ENCODE measurements at places on chromosomes 5 and 9.

GRCh38 chr5:51829230-51829629 is 446.0 kb downstream of the ISL1 start:
- DNase-seq, result peak; percentile 66

DNA sequence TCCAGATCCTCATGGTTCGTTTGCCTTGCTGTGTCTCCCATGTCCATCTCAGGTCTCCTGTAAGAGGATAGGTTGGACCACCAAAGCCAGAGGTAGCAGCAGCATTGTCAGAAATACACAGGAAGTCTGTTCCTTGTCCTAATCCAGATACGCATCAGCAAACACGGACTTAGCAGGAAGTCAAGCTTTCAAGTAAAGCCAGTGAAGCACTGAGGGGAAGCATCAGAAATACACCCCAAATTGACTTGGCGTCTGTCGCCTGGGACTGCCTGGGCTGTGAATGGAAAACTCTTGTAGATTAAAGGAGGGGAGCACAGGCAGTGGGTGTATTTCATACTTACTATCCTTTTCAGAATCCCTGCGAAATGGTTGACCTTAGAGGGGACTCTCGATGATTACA is 171.3 kb downstream of the PSAT1 start:
- DNase-seq, result no peak

- no peak for DNase-seq
Measured at GRCh38 chr5:159851053-159851452, 65.2 kb upstream of the ADRA1B start.

DNA sequence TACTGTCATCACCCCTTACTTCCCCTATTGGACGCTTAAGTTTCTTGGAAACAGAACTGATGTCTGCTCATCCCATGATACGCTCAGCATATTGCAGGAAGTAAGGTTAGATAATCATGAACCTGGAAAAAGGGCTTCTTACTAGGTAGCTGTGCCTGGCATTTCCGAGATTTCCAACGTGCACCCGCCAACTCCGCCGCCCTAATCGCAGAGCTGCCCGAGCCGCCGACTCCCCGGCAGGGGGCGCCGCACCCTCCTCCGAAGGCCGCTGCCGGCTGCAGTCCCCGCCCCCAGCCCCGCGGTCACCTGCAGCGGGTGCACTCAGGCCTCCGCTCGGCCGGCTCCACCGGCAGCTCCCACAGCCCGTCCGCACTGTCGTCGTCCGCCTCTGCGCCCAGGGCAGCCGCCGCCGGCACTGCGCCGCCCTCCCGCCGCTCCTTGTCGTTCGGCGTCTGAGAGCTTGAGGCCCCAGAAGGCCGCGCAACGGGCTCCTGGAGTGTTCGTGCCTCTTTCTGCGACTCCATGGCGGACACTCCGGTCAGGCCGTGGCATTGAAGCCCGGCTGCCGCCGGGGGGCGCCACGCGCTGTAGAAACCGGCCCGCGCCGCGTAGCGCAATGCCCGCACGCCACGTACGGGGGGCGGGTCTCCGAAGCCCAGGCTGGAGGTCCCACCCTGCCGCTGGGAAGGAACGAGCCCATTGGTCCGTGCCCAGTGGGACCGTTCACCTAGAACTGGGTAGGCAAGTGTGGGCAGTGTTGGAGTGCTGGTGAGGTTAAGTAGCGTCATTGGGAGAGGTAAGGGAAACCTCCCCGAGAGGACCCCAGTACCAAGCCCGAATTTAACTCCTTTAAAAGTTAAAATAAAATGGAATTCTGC is at the start of gene DTWD2:
Gene DTWD2, minus strand, starts transcription at position 560 of the 878 bp plus-strand sequence. Its CDS starts 36 bp downstream, at position 524.
- peak; percentile 78 for DNase-seq

DNA sequence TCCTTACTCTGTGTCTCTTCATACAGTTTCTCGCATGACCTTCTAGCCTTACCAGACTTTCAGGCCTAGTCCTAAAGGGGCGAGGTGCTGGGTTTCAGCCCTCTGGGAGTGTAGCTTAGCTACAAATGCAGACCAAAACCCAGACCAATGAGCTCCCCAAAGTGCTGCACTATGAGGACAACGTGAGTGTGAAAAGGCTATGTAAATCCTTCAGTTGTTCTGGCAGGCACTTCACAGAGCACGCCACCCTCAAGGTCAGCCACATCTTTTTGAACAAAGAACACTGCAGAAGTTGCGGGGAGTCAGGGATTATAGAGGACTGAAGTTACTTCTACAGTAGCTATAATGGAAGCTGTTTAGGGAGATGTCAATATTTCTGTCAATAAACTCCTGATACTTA is 301.7 kb downstream of the MARCHF11 start:
- no peak for DNase-seq

DNA sequence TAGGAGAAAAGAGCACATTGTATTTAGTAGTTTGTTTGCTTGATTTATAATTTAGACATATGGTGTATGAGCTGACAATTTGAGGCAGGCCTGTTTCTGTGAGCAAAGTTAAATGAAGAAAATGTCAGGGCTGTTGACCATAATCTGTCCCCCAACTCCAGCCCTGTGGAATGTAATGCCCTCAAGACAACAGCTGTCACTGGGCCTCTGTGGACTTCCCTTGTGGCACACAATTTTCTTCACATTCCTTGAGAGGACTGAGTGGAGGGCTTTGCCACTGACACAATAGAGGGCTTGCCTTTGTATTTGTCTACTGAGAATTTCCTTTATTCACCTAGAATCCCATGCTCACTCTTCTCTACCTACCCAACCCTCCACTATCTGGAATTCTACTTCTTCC is 141.2 kb upstream of the CD180 start:
- no peak for DNase-seq

GRCh38 chr9:88198341-88198807 is 60.1 kb upstream of the SPATA31C2 start:
- DNase-seq, result peak; percentile 79

DNA sequence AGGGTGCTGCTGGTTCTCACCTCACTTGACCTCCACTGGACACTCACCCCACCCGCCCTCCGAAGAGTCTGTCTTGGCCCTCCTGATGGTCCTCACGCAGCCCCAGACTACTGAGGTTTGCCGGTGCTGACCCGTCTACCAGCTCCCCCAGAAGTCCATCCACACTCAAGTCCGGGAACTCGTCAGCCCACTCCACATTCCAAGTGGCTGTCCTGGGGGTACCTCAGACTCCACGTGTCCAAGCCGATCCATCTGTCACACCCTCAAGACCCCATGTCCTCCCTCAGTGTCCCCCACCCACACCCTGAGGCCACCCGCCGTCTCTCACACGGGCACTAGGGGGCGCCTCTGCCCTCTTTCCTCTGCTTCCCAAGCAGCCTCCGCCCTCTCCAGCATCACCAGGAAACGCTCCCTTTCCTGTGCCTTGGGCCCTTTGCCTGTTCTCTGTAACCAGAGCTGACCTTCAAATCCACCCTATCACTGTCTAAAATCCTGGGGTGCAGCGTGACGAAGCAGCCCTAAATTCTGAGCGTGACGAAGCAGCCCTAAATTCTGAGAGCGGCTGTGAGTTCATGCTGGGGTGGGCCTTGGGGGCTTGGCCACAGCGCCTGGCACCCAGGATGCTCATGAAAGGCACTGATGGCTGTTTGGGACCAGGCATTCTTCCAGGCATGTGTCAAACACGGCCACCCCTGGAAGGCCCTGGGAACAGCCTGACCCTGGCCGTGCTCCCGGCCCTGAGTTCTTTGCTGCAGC is 95.7 kb downstream of the KCNT1 start:
- DNase-seq, result no peak

DNA sequence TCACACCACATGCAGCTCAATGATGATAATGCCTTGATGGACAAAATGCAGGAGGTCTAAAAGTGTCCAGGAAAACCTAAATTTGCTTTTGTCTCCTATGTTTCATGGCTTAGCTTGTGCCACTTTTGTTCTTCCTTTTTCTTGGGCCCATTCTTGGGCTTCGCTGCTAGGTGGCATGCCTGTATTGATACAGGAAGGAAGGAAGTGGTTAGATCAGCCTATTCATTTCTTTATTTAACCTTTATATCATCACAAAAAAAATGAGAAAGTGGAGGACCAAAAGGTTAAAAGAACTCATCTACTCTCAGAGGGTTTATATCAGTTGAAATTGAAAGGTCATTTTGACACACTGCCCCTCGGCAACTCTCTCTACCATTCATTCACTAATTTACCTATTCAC is 260.2 kb downstream of the ARHGAP26 start:
- no peak for DNase-seq

- DNase-seq, result no peak
Measured at GRCh38 chr9:36332006-36332405, 68.1 kb downstream of the RNF38 start.

DNA sequence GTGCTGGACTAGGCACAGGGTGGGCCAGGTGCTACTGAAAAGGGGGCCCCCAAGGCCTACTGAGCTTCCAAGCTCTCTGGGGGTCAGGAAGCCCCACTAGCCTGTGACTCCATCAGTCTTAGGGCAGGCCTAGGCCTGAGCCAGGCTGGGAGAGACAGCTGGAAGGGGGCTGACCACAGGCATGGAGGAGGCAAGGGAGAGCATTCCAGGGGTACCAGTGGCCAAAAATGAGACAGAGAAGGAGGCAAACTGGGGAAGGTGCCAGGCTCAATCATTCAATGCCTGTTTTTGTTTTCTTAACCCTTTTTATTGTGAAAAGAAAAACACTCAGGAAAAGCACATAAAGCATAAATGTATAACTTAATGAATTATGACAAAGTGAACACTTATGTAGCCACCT is 26.2 kb upstream of the TCF7 start:
- no peak for DNase-seq

GRCh38 chr5:10868956-10869355 is 107.9 kb upstream of the DAP start:
- DNase-seq, result no peak

DNA sequence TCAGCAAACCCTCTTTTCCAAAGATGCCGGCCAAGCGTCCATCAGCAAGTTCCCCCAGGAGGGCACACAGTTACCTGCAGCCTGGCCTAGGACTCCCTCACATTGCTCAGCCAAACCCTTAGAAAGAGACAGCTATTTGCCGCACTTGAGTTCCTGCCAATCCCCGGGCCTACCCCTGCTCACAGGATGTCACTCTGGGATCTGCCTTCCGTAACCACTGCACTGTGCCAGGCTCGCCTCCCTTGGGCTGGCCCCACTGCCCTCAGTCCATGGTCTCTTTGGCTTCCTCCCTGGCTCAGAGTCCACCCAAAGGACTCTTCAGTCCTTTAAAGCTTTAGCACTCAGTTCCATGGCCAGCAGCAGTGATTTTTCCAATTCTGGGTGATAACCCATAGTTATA is 128.3 kb downstream of the NSG2 start:
- no peak for DNase-seq

GRCh38 chr5:39224196-39224761 is 4.9 kb upstream of the FYB1 start:
- DNase-seq, result no peak

GRCh38 chr5:59764361-59764760 is 129.2 kb downstream of the PDE4D start:
- no peak for DNase-seq

- DNase-seq, result no peak
Measured at GRCh38 chr5:151707567-151707966, 20.9 kb upstream of the SPARC start.

GRCh38 chr5:110623874-110624273 is 102.6 kb downstream of the TMEM232 start:
- DNase-seq, result peak; percentile 20

DNA sequence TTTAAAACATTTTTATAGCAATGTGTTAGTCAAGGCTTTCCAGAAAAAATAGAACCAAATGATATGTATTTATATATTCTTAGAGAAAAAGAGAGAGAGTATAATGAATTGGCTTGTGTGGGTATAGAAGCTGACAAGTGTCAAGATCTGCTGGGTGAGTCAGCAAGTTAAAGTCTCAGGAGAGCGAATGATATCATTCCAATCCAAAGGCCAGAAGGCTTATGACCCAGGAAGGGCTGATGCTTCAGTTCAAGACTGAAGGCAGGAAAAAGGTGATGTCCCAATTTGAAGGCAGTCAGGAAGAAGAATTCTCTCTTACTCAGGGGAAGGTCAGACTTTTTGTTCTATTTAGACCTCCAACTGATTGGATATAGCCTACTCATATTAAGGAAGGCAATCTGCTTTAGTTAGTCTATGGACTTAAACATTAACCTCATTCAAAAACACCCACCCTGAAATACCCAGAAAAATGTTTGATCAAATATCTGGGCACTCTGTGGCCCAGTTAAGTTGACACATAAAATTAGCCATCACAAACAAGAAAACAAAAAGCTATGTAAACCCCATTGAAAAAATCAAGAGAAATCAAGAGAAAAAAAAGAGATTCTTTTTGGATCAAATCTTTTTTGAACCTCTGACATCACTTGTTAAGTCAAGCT is 189.6 kb downstream of the PIK3R1 start:
- DNase-seq, result no peak

GRCh38 chr5:102798104-102798785 is 43.1 kb downstream of the PAM start:
- DNase-seq, result no peak

DNA sequence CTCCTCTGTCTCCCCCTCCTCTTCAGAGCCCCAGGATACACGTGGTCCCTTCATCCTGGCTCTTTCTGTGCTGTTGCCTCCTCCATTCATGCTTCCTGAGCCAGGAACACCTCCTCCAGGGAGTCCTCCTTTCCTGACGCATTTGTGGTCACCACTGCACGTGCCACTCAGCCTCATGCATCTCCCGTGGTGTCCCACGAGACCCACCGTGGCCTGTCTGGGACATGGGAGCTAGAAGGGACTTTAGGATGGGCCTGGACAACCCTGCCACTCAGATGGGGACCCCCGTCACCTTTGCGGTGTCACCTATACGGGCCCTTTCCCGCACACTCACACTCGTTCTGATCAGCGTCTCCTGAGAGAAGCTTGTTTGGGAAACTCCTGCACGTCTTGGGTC is 6.7 kb downstream of the GLIPR2 start:
- DNase-seq, result no peak

DNA sequence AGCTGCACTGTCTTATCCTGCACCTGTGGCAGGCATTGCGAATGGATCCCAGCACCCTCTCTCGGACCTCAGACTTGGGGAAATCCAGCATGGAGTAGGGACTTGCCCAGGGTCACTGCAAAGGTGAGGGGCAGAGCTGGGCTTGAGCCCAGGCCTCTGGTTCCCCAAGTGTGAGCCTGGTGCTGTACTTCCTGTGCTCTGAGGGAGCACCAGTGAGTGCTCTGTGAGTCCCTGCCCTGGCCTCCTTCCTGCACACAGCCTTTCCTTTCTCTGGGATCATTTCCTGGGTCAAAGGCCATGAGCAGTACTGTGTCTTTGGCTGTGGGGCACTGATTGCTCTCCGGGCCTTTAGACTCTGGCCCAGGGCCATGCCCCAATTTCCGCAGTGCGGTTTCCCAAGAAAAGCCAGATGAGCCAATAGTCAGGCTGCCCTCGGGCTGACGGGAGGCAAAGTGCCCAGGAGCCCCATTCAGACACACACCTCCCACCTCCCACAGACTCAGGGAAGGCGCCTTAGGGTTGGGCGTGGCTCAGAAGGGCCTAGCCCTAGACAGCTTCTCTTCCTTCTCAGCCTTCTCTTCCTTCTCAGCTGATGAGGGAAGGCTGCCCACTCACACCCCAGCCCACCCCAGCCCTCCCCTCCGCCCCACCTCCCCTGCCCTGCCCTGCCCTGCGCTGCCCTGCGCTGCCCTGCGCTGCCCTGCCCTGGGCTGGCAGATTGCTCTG is 23.3 kb upstream of the TRIM14 start:
- DNase-seq, result no peak

- no peak for DNase-seq
Measured at GRCh38 chr5:172909931-172910502, 49.2 kb upstream of the RPL26L1 start.

- DNase-seq, result no peak
Measured at GRCh38 chr5:153896701-153897100, 142.0 kb downstream of the FAM114A2 start.

Data from HS-5 (cell line).